Muscle of back (tissue), 13 donors: ENCODE measurements at places on chromosomes 6 and 20. TPM values are rescaled to one million over a fixed set of nuclear protein-coding genes. Genes with fewer than 3 reads are reported as not detected.

DNA sequence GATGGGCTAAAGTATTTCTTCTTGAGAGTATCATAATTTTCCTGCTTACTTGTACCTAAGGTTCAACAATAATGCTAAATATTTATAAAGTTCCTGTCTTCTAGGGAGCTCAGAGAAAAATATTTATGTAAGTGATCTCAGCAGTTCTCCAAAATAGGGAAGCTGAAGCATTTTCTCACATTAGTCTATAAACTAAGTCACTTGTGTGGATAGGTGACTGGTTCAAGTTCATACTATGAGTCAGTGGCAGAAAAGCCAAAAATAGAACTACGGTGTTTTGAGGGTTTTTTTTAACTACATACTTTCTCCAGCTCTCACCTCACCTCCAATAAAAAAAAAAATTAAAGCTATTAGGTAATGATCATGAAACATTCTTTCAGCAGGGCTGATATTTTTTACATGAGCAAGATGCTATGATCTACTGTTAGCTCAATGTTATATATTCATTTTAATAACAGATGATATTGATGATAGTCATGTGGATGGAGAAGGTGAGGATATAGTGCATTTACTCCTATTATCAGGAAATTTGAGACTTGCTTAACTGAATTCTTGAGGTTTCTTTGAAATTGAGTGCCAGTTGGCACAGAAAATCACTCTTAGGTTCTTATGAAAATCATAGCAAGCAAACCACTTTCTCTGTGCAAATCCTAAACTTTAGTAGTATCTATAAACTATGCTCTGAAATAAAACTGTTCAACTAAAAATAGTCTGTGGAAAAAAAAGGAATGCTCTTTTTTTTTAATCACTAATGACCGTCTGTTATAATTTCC, 4.1 kb upstream of the MOXD1 start:
- DNase-seq, result no peak

Gene FLOT1
- polyA plus RNA-seq, result 116 TPM

- peak; percentile 84 for DNase-seq
These were observed 72.1 kb downstream of the CBFA2T2 start for GRCh38 chr20:33561692-33562601.

DNA sequence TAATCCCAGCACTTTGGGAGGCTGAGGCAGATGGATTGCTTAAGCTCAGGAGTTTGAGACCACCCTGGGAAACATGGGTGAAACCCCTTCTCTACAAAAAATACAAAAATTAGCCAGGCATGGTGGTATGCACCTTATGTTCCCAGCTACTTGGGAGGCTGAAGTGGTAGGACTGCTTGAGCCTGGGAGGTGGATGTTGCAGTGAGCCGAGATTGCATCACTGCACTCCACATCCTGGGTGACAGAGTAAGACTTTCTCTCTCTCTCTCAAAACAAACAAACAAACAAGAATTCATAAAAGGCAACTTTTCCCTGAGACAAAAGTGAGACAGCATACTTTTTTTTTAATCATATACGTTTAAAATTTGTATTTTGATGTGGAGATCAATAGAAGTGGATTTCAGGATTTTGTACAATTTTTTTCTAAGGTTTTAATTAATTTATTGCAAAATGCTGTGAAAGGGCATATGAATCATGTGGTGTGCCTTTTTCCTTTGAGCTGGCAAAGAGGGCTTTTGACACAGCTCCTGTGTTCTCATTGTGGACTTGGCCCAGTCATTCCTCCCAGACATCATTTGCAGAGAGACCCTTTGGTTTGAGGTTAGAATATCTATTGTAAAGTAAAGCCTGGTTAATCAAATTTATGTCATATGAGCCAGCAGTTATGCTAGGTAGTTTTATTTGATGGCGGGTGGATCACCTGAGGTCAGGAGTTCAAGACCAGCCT, 77.1 kb downstream of the TULP4 start:
- DNase-seq, result no peak

DNA sequence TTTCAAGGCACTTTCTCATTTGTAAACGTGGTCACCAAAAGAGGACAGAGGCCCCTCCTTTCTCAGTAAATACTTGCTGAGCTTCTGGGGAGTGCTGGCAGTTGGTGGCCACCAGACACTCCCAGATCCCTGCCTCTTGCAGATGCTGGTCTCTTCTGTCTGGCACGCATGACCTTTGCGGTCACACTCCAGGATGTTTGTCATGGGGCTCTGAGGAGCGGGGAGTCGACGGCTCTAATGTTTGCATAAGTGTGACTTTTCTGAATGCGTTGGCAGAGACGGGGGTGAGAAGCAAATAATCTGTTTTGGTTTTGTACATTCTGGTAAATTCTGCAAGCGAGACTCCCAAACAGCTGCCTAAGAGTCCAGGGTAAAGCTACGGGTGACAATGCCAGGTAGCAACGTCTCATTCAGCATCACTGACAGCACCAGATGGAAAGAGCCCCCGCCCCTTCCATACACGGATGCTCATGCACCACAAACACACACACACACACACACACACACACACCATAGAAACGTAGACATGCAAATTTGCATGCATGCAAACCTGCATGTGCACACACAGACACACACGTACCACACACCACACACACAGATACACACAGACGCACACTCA, 101.1 kb downstream of the YTHDF1 start:
- DNase-seq, result no peak

DNA sequence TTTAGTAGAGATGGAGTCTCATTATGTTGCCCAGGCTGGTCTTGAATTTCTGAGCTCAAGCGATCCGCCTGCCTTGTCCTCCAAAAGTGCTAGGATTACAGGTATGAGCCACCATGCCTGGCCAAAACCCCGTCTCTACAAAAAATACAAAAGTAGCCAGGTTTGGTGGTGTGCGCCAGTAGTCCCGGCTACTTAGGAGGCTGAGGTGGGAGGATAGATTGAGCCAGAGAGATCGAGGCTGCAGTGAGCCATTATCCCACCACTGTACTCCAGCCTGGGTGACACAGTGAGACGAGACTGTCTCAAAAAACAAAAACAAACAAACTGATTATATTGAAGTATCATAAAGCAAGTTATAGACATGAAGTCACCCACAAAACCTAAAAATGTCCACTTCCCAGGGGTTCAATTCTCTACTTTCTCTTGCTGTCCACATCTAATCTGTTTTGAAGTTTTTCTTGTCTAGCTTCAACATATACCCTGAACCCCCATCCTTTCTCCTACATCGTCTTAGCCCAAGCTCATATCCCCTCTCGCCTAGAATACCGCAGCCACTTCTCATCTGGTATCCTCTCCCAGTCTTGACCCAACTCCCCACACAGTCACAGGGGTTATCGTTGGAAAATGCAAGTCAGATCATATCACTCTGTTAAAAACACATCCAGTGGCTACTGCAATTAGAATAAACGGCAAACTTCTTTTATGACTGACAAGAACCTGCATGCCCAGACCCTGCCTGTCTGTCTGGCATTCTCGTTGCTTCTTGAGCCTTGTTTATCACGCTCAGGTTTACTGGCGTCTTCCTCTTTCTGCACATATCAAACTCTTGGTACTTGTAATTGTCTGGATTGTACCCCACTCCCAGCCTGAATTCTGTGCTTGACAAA, 20.1 kb upstream of the NCOA3 start:
- DNase-seq, result no peak

DNA sequence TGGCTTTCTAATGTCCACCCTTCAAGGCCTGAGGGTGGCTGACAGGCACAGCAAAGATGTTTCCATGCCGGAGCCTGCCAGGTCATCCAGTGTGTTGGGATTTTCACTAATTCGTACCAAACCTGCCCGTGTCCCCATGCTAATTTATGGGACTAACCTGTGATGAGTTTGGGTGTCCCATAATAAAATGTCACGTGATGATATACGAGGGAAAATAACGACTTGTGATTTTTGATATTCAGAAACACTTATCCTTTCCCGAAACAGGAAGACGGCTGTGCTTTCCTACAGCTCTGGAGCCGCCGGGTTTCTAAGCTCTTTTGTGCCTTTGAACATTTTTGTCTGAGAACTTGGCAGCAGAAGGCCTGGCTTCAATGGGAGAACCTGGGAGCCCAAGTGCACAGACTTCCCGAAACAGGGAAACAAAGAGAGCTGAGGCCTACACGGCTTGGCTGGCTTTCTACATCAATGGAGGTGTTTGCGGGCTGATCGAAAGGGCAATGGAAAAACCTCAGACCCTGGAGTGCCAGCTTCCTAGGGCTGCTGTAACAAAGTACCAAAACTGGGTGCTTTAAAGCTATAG, 171.9 kb upstream of the JARID2 start:
- no peak for DNase-seq

DNA sequence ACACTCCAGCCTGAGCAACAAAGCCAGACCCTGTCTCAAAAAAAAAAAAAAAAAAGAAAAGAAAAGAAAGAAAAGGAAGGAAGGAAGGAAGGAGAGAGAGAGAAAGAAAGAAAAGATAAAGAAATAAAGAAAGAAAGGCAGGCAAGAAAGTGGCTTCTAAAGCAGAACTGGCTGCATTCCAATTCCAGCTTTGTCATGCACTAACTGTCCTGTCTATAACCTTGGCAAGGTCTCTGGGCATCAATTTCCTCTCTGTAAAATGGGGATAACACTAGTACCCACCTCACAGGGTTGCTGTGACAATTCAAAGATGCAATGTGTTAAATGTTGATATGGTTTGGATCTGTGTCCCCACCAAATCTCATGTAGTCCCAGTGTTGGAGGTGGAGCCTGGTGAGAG, 28.0 kb downstream of the RING1 start:
- no peak for DNase-seq

DNA sequence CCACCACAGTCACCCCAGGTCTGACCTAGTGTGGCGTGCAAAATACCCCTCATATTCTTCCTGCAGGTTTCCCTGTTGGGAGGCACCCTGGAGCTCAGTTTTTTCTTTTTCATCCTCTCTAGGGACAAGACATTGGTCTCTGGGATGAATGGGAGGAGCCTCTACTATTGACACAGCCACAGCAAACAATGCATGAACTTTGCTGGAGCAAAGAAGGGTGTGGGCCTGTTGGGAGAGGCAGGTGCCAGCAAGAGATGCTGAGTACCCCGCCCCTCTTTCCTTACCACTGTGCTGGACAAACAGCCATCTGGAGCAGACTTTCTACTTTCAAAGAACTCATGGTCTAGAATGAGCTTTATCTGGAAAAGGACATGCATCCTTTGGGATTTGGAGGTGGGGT, 10.1 kb downstream of the TGM3 start:
- DNase-seq, result no peak

DNA sequence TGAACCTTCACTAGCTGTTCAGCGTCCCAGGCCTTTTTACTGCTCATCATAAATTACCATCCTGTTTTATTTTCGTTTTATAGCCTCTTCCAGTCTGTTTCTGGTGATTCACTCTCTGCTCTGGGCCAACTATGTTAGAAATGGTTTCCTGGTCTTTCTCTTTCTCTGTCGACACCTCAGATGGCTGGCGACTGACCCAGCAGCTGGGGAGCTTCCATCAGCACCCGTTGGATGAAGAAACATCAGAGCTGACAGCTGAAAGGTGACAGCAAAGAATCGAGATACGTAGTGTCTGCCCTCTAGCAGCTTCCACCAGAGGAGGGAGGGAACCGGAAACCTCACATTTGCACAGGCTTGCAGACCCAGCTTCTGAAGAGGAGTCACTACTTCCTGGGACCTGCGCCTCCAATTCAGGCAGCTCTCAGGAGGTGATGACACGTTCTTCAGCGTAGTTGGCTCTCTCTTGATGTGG, 82.9 kb upstream of the MLN start:
- peak; percentile 60 for DNase-seq

Gene TAP2
- 8.0 TPM for polyA plus RNA-seq

DNA sequence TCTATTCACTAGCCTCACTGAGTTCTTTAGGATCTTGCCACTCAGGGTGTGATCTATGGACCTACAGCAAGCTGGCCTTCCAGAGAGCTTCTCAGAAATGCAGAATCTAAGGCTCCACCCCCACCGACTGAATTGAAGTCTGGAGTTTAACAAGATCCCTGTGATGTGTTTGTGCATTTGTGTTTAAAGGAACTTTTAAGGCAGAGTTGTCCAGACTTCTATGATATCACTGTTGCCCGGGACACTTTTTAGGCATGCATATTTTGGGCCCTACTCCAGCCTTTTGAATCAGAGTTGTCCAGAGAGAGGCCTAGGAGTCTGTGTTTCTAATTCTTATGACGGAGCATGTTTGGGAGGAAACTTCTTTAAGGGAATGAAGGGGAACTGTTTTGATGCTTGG, 232.3 kb downstream of the QKI start:
- no peak for DNase-seq

Gene RAET1G
- not detected for polyA plus RNA-seq

DNA sequence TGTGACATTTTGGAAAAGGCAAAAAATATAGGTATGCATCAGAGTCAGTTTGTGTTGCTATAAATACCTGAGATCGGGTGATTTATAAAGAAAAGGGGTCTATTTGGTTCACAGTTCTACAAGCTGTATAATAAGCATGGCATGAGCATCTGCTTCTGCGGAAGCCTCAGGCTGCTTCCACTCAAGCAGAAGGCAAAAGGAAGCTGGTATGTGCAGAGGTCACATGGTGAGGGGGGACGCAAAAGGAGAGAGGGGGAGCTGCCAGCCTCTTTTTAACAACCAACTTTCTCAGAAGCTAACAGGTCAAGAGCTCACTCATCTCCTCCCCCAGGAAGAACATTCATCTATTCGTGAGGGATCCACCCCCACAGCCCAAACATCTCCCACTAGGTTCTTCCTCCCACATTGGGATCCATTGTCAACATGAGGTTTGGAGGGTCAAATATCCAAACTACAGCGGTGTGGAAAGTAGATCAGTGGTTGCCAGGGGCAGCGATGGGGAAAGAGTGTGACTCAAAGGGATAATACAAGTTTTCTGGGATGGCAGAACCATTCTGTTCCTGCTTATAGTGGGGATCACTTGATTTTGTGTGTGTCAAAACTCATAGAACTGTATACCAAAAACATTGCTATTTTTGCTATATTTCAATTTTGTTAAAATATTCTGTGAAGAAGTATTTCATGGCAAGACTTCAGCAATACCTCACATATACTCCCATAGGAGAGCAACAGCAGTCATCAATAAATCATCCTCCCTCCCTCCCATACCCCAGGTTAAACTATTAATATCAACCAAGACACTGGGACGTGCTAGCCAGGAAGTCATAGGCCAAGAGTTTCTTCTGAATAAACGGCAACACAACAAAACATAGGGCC, 9.9 kb upstream of the FAM50B start:
- DNase-seq, result no peak

Gene UNC5CL
- 2.0 TPM for polyA plus RNA-seq

- no peak for DNase-seq
These were observed 186.6 kb downstream of the DOK5 start for GRCh38 chr20:54661880-54662465.

DNA sequence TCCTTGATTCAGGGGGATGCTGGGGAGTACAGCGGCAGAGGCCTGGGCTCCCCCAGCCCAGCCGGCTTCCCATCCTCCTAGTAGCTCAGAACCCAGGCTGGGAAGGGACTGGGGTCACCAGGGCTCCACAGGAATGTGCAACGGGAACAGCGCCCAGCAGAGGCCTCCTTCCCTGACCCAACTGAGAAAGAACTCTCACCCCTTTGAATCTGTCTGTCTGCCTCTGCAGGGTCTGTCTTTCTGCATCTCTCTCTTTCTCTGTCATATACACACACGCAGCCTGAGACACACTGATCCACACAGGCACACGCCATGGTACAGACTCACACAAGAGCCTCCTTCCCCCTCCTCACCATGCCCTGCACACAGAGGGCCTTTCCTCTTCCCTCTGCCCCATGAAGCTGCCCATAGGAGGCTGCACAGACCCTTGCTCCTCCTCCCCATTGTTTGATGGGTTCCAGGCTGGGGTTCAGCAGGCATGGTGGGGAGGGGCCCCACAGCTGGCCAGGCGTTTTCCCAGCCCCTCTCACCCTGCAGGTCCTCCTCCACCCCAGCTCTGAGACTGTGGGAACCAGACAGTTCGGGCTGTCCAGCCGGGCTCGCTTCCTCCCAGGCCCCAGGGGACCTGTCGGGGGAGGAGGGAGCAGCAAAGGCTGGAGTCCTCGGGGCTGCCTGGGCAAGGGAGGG, 2.8 kb downstream of the FOXS1 start:
- DNase-seq, result no peak
